T-helper 17 cell (primary cell): ENCODE measurements at places on chromosomes 12 and 14. TPM values are rescaled to one million over a fixed set of nuclear protein-coding genes. Genes with fewer than 3 reads are reported as not detected.
A peak's percentile ranks its signal among the peaks of the same experiment; 100 is the strongest.

Gene PPP1R1A
- not detected for total RNA-seq

Gene MYF6
- total RNA-seq: not detected

Gene COX8C
- total RNA-seq: not detected

Gene NOXRED1
- 0.22 TPM for total RNA-seq

Gene TECPR2
- total RNA-seq: 16.6 TPM

DNA sequence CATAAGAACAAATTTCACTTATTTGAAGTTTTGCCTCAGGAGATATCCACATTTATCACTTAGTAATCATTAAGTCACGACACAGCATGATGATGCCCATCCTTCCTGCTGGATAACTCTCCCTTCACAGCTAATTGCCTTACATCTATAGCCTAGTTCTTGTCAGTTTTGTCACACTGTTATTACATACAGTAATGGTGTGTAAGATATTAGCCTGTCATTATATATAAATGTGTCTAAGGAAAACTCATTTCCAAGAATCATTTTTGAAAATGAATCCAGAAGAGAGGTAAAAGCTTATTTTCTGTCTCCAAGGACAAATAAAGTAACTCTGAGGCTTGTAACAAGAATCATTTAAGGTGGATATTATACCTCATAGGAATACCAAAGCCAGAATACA is 193.2 kb upstream of the ARID2 start:
- H3K27me3 ChIP-seq: no peaks in the 10 kb centered on the region
- H3K36me3 ChIP-seq: peaks cover 4% of the 10 kb centered on the region
- H3K4me1 ChIP-seq: no peaks in the 10 kb centered on the region

- H3K4me1 ChIP-seq: no peaks in the 10 kb centered on the region
- no peak for DNase-seq
- peaks cover 27% of the 10 kb centered on the region for H3K27me3 ChIP-seq
- no peak overlapping the region for H3K4me3 ChIP-seq
Observed at GRCh38 chr14:95784137-95784536, 70.2 kb upstream of the TCL1A start.

DNA sequence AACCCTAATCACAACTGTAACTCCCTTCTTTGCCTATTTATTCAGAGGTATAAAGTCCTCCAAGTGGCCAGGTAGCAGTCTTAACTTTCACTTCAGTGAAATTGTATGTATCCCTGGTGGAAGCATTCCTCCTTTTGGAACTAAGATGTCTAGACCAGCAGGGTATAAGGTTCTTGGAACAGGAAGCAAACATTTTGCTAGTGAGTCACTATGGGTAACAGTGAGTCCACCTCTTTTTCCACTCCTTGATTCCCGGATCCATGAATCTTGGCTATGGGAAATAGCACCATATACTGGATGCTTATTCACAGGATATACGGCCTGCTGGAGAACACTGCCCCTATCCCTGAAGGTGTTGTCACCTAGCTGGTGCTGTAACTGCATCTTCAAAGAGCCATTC is 80.2 kb downstream of the KCNA5 start:
- H3K27ac ChIP-seq: no peak overlapping the region
- DNase-seq: no peak
- no peak overlapping the region for H3K4me3 ChIP-seq
- H3K27me3 ChIP-seq: peaks cover 8% of the 10 kb centered on the region
- no peaks in the 10 kb centered on the region for H3K4me1 ChIP-seq

- H3K4me3 ChIP-seq: no peak overlapping the region
- no peaks in the 10 kb centered on the region for H3K36me3 ChIP-seq
- no peak for DNase-seq
- peak overlapping the region; percentile 6 for H3K27ac ChIP-seq
Observed at GRCh38 chr12:112352921-112353320, 29.3 kb downstream of the HECTD4 start.

DNA sequence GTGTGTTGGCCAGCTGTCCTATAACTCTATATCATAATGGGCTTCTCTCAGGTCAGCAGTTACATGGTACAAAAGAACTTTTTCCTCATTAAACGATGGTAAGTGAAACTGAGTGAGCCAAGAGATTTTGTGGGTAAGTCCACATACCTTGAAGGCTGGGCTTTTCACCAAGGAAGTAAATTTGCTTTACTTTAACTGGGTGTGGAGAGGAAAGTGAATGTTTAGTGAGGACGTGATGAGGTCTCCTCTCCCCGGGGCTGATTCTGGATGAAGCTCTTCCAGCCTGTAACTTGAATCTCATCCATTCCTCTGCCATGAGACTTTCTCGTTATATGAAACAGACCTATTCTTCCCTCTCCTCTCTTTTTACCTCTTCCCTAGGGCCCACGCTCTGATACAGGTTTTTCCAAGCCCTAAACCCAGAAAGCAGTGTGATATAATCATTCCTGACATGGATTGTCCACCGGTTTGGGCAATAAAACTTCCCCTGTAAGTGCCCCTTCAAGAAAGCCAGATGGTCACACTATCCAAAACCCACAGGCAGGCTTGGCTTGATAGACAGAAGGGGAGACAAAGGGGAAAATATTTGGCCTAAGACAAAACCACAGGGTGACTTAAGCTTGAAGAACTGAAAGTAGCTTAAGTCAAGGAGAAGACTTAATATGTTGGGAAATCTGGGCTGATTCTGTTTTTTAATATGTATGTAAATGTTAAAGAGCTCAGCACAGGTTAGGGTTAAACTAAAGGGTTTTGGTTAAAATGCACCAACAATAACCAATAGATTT is 50.3 kb downstream of the CIT start:
- no peak for DNase-seq
- H3K4me3 ChIP-seq: no peak overlapping the region
- no peak overlapping the region for H3K27ac ChIP-seq
- no peaks in the 10 kb centered on the region for H3K4me1 ChIP-seq
- no peaks in the 10 kb centered on the region for H3K36me3 ChIP-seq
- no peaks in the 10 kb centered on the region for H3K27me3 ChIP-seq

GRCh38 chr12:29241821-29242591 is 92.9 kb downstream of the FAR2 start:
- H3K4me3 ChIP-seq: no peak overlapping the region
- no peaks in the 10 kb centered on the region for H3K36me3 ChIP-seq
- H3K27me3 ChIP-seq: no peaks in the 10 kb centered on the region
- no peak for DNase-seq
- H3K27ac ChIP-seq: no peak overlapping the region

DNA sequence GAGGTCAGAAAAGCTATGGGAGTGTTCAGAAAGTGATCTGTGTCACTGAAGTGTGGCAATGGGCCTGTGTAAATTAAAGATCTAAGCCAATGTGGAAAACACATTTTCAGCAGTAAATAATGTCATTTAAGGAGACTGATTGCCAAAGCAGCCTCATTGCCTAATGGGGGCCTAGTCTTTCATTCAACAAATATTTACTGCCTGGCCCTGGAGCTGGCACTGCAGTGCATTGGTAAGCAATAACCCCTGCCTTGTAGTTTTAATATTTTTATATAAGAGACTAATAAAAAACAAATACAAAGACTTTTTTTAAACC is 326.6 kb downstream of the BTG1 start:
- H3K36me3 ChIP-seq: peaks cover 3% of the 10 kb centered on the region
- DNase-seq: no peak
- no peaks in the 10 kb centered on the region for H3K27me3 ChIP-seq
- H3K4me3 ChIP-seq: no peak overlapping the region
- no peaks in the 10 kb centered on the region for H3K4me1 ChIP-seq

- no peak for DNase-seq
- no peaks in the 10 kb centered on the region for H3K27me3 ChIP-seq
- peaks cover 28% of the 10 kb centered on the region for H3K4me1 ChIP-seq
- H3K4me3 ChIP-seq: peak overlapping the region; percentile 85
Observed at GRCh38 chr12:48717252-48717695, 767 bp upstream of the CCNT1 start.

DNA sequence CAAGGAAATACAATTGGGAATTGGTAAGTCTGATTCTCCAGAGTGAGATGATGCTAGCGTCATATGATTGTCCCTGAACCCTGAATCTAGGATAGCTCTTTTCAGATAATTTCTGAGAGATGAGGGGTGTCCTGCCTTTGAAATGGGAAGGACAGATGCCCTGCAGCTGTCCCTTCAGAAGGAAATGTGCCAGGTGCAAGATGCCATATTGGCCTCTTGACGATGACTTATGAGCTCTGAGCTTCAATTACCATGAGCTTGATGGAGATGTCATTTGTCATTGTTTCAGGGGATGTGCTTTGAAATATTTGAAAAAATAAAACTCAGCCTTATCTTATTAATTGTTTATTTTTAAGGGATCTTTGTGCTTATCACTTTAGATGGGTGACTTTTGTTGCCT is 185.1 kb downstream of the DACT1 start:
- H3K4me3 ChIP-seq: no peak overlapping the region
- H3K4me1 ChIP-seq: no peaks in the 10 kb centered on the region
- H3K36me3 ChIP-seq: no peaks in the 10 kb centered on the region
- no peak overlapping the region for H3K27ac ChIP-seq

- no peak for DNase-seq
- H3K27ac ChIP-seq: no peak overlapping the region
- H3K36me3 ChIP-seq: no peaks in the 10 kb centered on the region
- H3K4me1 ChIP-seq: peaks cover 13% of the 10 kb centered on the region
- H3K27me3 ChIP-seq: no peaks in the 10 kb centered on the region
Observed at GRCh38 chr14:97655169-97655948, 858.2 kb downstream of the VRK1 start.

DNA sequence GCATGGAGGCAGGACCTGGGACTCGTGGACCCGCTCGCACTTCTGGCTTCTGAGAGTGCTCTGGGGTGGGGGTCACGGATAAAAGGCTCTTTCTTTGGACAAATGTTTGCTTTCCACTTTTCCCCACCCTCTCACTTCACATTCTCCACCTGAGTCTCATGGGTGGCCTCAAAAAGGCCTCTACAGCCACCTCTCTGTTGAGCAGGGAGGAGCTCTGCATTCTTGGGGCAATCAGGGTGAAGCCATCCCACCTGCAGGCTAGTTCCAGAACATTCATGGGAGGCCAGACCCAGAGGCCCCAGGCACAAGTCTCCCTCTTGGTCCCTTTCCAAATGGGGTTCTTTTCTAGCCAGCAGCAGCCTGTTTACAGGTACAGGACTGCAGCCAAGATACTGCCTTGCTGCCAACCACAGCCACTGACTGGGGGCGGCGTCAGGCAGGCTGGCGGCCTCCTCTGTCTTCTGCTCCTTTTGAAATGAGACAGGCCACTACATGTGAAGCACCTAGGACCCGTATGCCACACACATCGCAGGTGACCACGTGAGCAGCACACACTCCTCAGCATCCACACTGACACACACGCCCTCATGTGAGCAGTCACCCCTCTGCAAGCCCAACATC is 18.2 kb upstream of the CEBPE start:
- no peaks in the 10 kb centered on the region for H3K36me3 ChIP-seq
- no peak overlapping the region for H3K27ac ChIP-seq
- H3K4me3 ChIP-seq: no peak overlapping the region
- no peak for DNase-seq

DNA sequence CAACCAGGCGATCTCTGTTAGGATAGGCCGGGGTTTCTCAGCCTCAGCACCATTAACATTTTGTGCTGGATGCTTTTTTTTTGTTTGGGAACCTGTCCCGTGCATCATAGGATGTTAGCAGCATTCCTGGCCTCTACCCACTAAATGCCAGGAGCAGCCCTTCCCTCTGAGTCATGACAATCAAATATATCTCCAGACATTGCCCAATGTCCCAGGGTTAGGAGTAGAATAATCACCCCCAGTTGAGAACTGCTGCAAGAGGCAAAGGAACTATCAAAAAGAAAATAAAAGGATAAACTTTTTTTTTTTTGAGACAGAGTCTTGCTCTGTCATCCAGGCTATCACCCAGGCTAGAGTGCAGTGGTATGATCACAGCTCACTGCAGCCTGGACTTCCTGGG is 76.0 kb downstream of the ACACB start:
- no peak for DNase-seq
- no peak overlapping the region for H3K27ac ChIP-seq
- no peak overlapping the region for H3K4me3 ChIP-seq
- H3K27me3 ChIP-seq: no peaks in the 10 kb centered on the region

GRCh38 chr12:42585841-42586216 is 3.7 kb downstream of the PRICKLE1 start:
- no peak overlapping the region for H3K27ac ChIP-seq
- H3K4me1 ChIP-seq: peaks cover 13% of the 10 kb centered on the region
- H3K36me3 ChIP-seq: peaks cover 5% of the 10 kb centered on the region
- DNase-seq: no peak
- H3K27me3 ChIP-seq: peaks cover 52% of the 10 kb centered on the region
- no peak overlapping the region for H3K4me3 ChIP-seq

GRCh38 chr14:55927028-55927427 is 191.2 kb upstream of the PELI2 start:
- DNase-seq: no peak
- H3K4me3 ChIP-seq: no peak overlapping the region
- no peaks in the 10 kb centered on the region for H3K36me3 ChIP-seq
- peaks cover 2% of the 10 kb centered on the region for H3K4me1 ChIP-seq
- H3K27ac ChIP-seq: no peak overlapping the region

DNA sequence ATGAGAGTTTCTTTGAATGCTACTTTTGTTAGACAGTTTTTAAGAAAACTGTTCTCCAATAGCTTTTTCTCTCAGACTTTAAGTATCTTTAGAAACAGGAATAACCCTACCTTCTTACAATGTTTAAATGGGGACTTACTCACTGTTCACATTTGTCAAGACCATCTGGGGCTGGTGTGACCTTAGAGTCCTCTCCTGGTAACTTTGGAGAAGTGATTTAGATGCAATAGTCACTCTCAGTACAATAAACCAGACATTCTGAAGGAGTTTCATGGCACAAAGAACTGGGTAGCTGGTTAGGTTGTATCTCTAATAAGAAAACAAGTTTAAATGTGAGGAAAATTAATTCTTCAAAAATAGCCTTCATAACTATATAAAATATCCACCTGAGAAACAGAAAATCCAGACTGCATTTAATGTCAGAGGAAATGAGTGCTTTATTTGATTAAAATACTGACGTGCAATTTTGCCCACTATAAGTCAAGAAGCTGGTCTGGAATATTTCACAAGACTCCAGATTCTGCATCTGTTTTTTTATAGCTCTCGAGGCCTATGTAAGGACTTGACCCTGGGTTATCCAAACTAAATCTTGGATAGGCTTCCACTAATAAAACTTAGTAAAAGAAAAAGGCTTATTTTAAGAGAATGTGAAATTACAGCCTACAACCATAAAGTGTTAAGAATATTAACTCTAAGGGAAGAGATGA is 108.7 kb downstream of the PTGER2 start:
- H3K27ac ChIP-seq: no peak overlapping the region
- H3K4me3 ChIP-seq: no peak overlapping the region
- H3K4me1 ChIP-seq: peaks cover 8% of the 10 kb centered on the region
- no peaks in the 10 kb centered on the region for H3K27me3 ChIP-seq

DNA sequence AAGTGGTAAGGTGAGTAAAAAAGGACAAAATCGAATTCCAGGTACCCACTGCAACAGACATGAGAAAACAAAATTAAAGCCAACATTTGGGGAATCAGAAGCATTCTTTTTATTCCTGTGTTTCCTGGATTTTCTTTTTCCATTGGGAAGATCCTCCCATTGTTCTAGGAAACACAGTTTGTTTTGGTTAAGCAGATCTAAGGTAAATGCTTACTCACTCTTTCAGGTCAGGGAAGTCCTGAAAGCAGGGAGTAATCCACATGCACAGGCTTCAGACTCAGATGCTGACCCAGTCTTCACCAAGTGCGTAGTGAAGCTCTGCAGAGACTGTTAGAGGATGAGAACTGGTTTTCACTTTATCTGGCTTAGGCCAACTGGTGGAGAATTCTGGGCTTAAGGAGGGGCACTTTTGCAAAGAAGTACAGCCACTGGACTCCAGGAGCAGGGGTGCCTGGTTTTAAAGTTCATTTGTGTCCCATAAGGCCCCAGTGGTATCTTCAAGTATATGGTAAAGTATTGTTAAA is 57.7 kb downstream of the RPAP3 start:
- no peak overlapping the region for H3K27ac ChIP-seq
- H3K4me3 ChIP-seq: no peak overlapping the region
- H3K4me1 ChIP-seq: peaks cover 8% of the 10 kb centered on the region
- H3K36me3 ChIP-seq: peaks cover 3% of the 10 kb centered on the region
- DNase-seq: no peak
